HCT116 (cell line): ENCODE measurements at places on chromosomes 5 and 9. TPM values are rescaled to one million over a fixed set of nuclear protein-coding genes. Genes with fewer than 3 reads are reported as not detected.

GRCh38 chr9:119284587-119285337 is 84.5 kb downstream of the BRINP1 start:
- no peak for DNase-seq
- H3K4me1 ChIP-seq: no peaks in the 10 kb centered on the region
- H3K4me3 ChIP-seq: no peak overlapping the region
- H3K36me3 ChIP-seq: no peaks in the 10 kb centered on the region

- DNase-seq: no peak
- no peaks in the 10 kb centered on the region for H3K36me3 ChIP-seq
- no peaks in the 10 kb centered on the region for H3K4me1 ChIP-seq
- H3K27me3 ChIP-seq: peaks cover 91% of the 10 kb centered on the region
- H3K27ac ChIP-seq: no peak overlapping the region
- no peak overlapping the region for H3K4me3 ChIP-seq
Measured at GRCh38 chr5:168796593-168797580, 217.7 kb upstream of the PANK3 start.

The ARRDC1 gene
- total RNA-seq: 82.8 TPM

GRCh38 chr9:130234340-130235260 is 31.0 kb upstream of the HMCN2 start:
- no peaks in the 10 kb centered on the region for H3K27me3 ChIP-seq
- H3K36me3 ChIP-seq: peaks cover 12% of the 10 kb centered on the region; the same call in 1 of the 2 replicates
- H3K4me1 ChIP-seq: no peaks in the 10 kb centered on the region
- H3K4me3 ChIP-seq: no peak overlapping the region
- DNase-seq: no peak
- H3K27ac ChIP-seq: no peak overlapping the region

DNA sequence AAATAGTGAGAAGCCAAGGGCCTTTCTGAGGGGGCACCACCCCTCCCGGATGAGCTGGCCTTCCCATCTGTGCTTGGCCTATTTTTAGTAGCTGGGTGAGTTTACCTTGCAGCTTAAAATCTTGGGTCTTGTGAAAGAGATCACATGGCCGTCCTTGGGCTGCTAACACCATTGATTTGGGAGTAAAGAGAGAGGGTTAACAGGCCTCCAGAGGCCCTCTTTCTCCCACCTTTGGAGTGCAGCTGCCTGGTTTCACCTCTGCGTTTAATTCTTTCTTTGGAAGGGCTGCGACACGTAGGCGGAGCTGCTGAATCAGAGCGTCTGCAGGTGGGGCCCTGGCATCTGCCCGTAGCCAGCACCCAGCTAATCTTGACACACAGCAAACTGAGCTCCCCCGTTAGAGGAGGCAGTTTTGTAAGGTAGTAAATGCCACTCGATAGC is 12.8 kb downstream of the OLFM1 start:
- no peaks in the 10 kb centered on the region for H3K4me1 ChIP-seq
- H3K36me3 ChIP-seq: no peaks in the 10 kb centered on the region
- peaks cover 29% of the 10 kb centered on the region; the same call in 1 of the 2 replicates for H3K27me3 ChIP-seq
- H3K4me3 ChIP-seq: no peak overlapping the region
- H3K27ac ChIP-seq: no peak overlapping the region

- H3K36me3 ChIP-seq: no peaks in the 10 kb centered on the region
- no peak for DNase-seq
- no peaks in the 10 kb centered on the region for H3K27me3 ChIP-seq
- no peak overlapping the region for H3K4me3 ChIP-seq
- no peak overlapping the region for H3K27ac ChIP-seq
Measured at GRCh38 chr9:86408121-86408520, 53.9 kb upstream of the TUT7 start.

GRCh38 chr9:116152390-116152789 is 1.2 kb upstream of the PAPPA start:
- H3K36me3 ChIP-seq: no peaks in the 10 kb centered on the region
- peaks cover 11% of the 10 kb centered on the region; the same call in 1 of the 2 replicates for H3K27me3 ChIP-seq
- no peaks in the 10 kb centered on the region for H3K4me1 ChIP-seq
- H3K4me3 ChIP-seq: no peak overlapping the region

DNA sequence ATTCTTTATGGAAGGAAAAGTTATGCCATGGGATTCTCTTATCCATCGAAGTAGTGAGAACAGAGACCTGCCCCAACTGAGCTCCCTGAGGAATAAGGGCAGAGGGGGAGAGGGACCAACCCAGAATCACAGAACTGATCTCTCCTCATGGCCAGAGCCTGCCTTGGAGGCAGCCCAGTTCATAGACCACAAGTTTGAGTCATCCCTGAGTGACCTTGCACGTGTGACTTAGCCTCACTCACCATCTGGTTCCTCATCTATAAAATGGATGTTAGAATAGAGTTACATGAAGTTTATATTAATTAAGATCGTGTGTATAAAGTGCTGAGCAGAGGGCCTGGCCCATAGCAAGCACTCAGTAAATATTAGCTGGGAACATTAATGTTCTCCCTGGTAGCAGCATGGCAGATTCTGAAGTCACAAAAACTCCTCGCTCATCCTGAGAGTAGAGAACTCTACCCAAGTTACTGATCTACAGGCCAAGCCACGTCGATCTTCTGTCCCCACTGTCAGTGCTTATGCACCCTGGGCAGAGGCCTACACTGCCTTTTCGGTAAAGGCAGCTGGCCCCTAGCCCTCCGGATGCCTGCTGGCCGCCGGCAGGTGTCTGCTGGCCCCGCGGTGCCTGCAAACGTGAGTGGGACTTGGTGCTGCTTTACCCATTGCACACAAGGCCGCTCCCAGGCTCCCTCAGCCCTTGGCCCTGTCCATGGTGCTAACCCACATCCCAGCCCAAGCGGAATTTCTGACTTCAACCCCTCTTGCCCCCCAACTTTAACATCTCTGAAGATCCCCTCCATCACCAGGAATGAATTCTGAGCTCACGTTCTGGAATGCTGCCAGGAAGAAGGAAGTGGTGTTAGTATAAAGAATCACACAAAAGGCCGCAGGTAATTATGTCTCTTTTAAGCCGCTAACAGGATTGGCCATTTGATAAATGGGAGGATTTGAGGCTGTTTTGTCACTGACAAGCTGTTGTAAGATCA is 61.1 kb upstream of the ARAP3 start:
- no peak for DNase-seq
- H3K27ac ChIP-seq: no peak overlapping the region
- peaks cover 35% of the 10 kb centered on the region for H3K27me3 ChIP-seq
- H3K4me3 ChIP-seq: no peak overlapping the region
- H3K36me3 ChIP-seq: no peaks in the 10 kb centered on the region

GRCh38 chr5:135205632-135206349 is 171.8 kb upstream of the PITX1 start:
- no peak overlapping the region for H3K4me3 ChIP-seq
- no peak for DNase-seq
- H3K27ac ChIP-seq: no peak overlapping the region
- peaks cover 11% of the 10 kb centered on the region for H3K4me1 ChIP-seq

The SNX2 gene
- total RNA-seq: 57.7 TPM

GRCh38 chr9:5205071-5205470 is 19.6 kb upstream of the INSL6 start:
- no peak overlapping the region for H3K4me3 ChIP-seq
- H3K4me1 ChIP-seq: no peaks in the 10 kb centered on the region
- H3K27ac ChIP-seq: no peak overlapping the region
- no peaks in the 10 kb centered on the region for H3K36me3 ChIP-seq
- DNase-seq: no peak

DNA sequence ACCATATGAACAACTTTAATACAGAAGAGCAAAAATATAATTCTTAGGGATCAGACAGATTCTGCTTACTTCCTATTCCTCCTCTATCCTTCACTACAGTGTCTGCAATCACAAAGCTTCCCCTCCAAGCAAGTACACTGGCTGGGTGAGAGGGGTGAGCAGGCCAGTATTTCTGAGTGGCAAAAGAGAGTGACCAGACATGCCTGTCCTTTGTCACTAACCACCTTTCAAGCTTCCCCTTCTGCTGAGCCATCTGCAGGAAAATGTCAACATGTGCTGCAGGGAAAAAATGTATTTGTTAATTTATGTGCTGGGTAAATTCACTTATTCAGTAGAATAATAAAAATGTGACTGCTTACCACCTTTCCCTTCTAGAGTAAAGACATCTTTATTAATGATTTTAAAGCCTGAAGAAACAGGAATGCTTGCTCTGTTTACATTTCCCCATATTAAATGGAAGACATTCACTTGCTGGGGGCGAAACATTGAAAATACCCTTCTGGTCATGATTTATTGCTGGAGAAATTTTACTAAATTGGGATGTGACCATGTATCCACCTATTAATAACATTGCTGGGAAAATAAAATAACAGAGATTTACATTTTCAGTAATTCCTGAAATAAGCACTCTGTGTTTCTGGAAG is 84.9 kb downstream of the SPOCK1 start:
- H3K27ac ChIP-seq: no peak overlapping the region
- H3K36me3 ChIP-seq: no peaks in the 10 kb centered on the region
- peaks cover 13% of the 10 kb centered on the region for H3K27me3 ChIP-seq

The TNFSF15 gene
- not detected for total RNA-seq

DNA sequence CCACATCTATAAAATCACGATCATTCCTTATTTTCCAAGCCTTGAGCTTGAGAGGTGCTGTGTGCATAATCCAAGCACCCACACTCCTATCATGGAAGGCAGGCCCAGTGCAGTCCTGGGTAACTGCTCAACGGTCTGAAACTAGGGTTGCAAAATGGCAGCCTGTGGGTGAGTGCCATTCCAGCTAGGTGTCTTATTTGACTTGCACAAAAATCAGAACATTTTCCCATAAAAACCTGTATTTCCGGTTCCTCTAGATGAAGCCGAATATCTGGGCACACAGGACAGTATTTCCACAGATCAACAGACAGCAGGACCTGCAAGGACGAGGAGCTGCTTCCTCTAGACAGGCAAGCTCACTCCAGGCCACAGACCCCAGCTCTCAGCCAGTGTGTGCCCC is 588.8 kb downstream of the BNC2 start:
- no peak overlapping the region for H3K4me3 ChIP-seq
- no peaks in the 10 kb centered on the region for H3K4me1 ChIP-seq
- H3K27ac ChIP-seq: no peak overlapping the region
- H3K27me3 ChIP-seq: no peaks in the 10 kb centered on the region

GRCh38 chr9:135279834-135280393 is 192.4 kb downstream of the OLFM1 start:
- no peak overlapping the region for H3K4me3 ChIP-seq
- peaks cover 6% of the 10 kb centered on the region; the same call in 1 of the 2 replicates for H3K27me3 ChIP-seq
- H3K36me3 ChIP-seq: no peaks in the 10 kb centered on the region
- H3K27ac ChIP-seq: no peak overlapping the region
- no peak for DNase-seq

- H3K27ac ChIP-seq: no peak overlapping the region
- H3K36me3 ChIP-seq: no peaks in the 10 kb centered on the region
- no peaks in the 10 kb centered on the region for H3K27me3 ChIP-seq
- no peaks in the 10 kb centered on the region for H3K4me1 ChIP-seq
Measured at GRCh38 chr9:79661279-79661678, 89.5 kb downstream of the TLE4 start.

- no peaks in the 10 kb centered on the region for H3K27me3 ChIP-seq
- no peaks in the 10 kb centered on the region for H3K36me3 ChIP-seq
- no peak for DNase-seq
- H3K27ac ChIP-seq: no peak overlapping the region
Measured at GRCh38 chr9:105445203-105445881, 2.5 kb upstream of the FSD1L start.

DNA sequence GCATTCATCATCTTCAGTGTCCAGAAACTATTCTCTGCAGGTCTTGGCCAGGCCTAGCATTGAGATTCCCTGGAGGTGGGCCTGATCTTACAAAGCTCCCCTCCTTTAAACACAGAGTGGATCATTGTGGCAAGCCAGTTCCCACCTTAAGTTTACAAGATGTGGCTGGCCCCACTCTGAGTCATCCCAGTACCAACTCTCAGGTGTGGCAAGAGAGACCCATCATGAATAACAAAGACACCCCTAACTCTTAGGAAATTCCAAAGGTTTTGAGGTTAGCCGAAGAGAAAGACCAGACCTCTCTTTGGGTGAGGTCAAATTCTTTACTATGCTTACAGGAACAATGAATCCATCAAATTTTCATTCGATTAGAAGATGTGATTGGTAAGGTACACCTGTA is 78.2 kb downstream of the RFK start:
- no peaks in the 10 kb centered on the region for H3K36me3 ChIP-seq
- no peak for DNase-seq
- no peak overlapping the region for H3K4me3 ChIP-seq
- no peaks in the 10 kb centered on the region for H3K4me1 ChIP-seq
- no peaks in the 10 kb centered on the region for H3K27me3 ChIP-seq

GRCh38 chr5:149799965-149800516 is 69.9 kb downstream of the PPARGC1B start:
- DNase-seq: no peak
- H3K27ac ChIP-seq: no peak overlapping the region
- H3K4me1 ChIP-seq: peaks cover 37% of the 10 kb centered on the region

DNA sequence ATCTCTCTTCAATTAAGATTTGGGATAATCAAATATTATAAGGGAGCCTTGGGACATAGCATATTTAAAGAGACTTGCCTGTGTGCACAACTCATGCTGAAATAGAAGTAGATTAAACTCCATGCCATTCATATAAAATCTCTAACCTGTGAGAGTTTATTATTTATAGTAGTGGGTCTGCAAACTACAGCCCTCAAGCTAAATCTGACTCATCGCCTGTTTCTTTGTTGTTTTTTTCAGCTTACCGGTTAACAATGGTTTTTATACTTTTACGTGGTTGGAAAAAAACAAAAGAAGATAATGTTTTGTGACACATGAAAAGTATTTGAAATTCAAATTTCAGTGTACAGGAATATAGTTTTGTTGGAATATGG is 61.9 kb upstream of the GHR start:
- no peaks in the 10 kb centered on the region for H3K4me1 ChIP-seq
- H3K36me3 ChIP-seq: no peaks in the 10 kb centered on the region
- no peak overlapping the region for H3K4me3 ChIP-seq
- DNase-seq: no peak
- no peaks in the 10 kb centered on the region for H3K27me3 ChIP-seq

DNA sequence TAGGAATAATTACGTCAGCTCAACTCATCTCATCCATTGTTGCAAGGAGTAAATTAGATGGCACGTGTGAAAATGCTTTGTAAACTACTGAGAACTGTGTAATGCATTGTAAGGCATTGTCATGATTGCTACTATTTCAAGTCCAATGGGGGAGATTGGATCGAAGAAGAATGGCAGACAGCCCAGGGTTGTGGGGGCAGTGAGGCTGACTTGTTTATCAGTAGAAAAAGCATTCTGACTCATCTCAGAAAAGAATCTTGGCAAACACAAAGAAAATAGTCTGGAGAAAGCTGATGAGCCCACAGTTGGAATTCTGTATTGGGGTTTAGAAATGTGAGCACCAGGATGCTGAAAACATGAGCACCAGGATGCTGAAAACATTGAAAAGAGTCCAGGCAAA is 28.0 kb upstream of the DAP start:
- no peak overlapping the region for H3K27ac ChIP-seq
- no peaks in the 10 kb centered on the region for H3K4me1 ChIP-seq
- no peaks in the 10 kb centered on the region for H3K36me3 ChIP-seq
- H3K27me3 ChIP-seq: no peaks in the 10 kb centered on the region
- DNase-seq: no peak

The SYK gene
- total RNA-seq: 9.0 TPM

- DNase-seq: no peak
- no peaks in the 10 kb centered on the region for H3K27me3 ChIP-seq
- no peak overlapping the region for H3K27ac ChIP-seq
- H3K4me3 ChIP-seq: no peak overlapping the region
- no peaks in the 10 kb centered on the region for H3K4me1 ChIP-seq
- H3K36me3 ChIP-seq: no peaks in the 10 kb centered on the region
Measured at GRCh38 chr9:18618862-18619261, 144.9 kb downstream of the ADAMTSL1 start.
